Ovary (tissue), 10 donors: ENCODE measurements at places on chromosomes 1 and 21. TPM values are rescaled to one million over a fixed set of nuclear protein-coding genes. Genes with fewer than 3 reads are reported as not detected.

DNA sequence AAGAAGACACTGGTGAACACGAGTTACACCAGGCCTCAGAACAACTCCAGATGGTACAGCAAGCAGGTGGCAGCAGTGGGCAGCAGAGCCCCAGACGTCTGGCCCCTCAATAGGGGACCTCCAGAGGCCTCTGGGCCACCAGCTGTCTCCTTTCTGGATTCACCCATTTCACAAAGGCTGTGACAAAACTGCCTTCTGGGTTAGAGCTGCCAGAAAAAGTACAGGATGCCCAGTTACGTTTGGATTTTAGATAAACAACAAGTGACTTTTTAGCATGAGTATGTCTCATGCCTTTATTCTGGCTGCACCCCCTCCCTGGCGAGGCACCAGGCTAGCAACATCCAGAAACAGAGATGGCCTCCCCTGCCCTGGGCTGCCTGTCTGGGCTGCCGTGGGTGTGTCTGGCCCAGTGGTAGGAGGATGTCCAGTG lies 30.1 kb downstream of the ITPKB start:
- H3K4me3 ChIP-seq: no peak overlapping the region
- no peaks in the 10 kb centered on the region for H3K27me3 ChIP-seq
- H3K4me1 ChIP-seq: peaks cover 5% of the 10 kb centered on the region
- DNase-seq: no peak

The ETV3 gene
- polyA plus RNA-seq: 12.5 TPM

DNA sequence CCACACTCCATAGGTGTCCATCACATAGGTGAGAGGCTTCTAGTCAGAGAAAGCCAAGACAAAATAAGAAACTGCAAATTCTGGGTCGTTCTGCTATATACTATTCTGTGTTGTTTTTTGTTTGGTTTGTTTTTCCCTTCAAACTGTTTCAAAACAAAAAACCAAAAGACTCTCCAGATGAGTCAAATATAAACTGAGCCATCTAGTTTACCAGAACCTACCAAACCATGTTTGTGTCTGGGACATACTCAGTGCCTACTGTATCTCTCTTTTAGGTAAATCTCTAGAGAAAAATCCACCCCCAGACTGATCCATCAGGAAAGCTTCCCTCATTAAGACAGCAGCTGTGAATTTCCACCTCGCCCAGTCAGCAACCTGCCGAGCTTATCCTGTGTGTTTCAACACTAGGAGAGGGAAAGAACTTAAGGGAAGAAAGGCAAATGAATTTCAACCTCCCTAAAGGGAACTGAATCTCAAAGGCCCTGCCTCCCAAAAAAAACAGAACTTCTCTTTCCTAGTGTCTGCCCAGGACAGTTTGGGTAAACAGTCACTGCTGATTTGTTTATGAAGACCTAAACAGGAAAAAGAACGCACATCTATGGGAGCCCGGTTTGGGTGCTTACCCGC lies 17.2 kb downstream of the PPT1 start:
- H3K4me3 ChIP-seq: no peak overlapping the region
- no peaks in the 10 kb centered on the region for H3K36me3 ChIP-seq
- DNase-seq: no peak
- no peak overlapping the region for H3K27ac ChIP-seq
- H3K4me1 ChIP-seq: no peaks in the 10 kb centered on the region
- no peaks in the 10 kb centered on the region for H3K27me3 ChIP-seq

DNA sequence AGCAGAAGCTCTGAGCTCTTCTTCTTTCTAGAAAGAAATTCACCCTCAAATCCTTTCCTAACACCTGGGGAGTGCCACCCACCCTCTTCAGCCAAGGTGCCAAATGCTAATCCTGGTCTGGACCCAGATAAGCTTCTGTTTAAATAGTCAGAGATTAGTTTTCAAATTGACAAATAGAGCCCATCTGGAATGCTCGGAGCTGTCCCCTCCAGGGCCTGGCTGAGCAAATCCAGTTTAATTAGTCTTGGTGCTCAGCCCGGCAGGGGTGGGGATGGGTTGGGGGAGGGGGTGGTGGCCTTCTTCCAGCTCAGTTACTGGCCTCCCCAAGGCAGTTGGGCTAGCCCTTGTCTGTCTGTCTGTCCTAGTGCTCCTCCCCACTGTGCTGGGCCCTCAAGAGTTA lies 269.5 kb downstream of the GRIK3 start:
- H3K4me1 ChIP-seq: no peaks in the 10 kb centered on the region
- no peak overlapping the region for H3K4me3 ChIP-seq
- no peak overlapping the region for H3K27ac ChIP-seq

The SLC45A1 gene
- polyA plus RNA-seq: 4.7 TPM
